ENCODE measurements at places on chromosomes 5 and 9. TPM values are rescaled to one million over a fixed set of nuclear protein-coding genes. Genes with fewer than 3 reads are reported as not detected.

CTXN3 gene
- not detected for total RNA-seq

NUTM2G gene
- total RNA-seq = not detected

SOHLH1 gene
- total RNA-seq = not detected

DNA sequence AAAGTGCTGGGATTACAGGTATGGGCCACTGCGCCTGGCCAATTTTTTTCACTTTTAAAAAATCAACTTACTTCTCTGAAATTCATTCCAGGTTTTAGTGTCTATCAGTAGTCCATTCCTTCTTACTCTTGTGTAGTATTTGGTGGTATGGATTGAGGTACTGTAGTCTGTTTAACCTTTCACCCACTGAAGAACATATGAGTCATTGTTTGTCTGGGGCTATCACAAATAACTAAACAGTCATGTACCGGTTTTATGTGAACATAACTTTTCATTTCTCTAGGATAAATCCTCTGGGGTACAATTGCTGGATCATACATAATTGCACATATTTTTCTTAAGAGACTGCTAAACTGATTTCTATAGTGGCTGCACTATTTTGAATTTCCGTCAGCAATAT, 1188.0 kb upstream of the CDH9 start:
- no peak for DNase-seq

DNA sequence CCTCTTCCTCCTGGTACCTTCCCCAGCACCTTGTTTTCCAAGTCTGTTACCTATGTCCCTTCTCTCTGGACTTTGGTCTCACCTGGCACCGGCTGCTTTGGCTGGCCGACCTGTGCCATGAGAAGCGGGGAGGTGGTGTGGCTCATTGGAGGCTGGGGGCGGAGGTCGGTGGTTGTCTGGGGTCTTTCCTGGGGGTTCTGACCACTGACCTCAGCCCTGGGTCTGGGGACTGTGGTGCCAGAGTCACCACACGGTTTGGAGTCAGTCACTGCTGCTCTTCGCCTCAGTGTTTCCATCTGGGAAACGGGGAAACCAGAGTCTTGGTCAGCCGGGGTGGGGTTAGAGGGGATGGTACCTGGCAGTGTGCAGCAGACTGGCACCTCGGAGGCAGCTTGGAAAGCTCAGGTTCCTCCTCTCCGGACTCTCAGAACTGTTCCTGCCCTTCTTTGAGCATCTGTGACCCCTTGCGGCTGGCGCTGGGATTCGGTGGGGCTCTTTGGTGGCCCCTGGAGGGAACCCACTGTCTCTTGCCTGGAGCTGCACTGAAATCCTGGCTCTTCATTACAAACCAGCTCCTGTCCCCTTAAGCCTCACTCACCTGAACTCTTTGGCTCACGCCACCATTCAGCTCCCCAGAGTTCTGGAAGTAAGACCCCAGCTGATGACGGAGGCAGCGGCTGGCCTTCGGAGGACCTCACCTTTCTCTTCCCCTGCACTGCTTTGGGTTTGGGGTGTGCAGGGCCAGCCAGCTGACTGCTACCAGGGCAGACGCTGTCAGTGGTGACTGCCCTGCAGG, 4.1 kb upstream of the RXRA start:
- DNase-seq = no peak

GRCh38 chr5:59471463-59471862, 422.1 kb downstream of the PDE4D start:
- DNase-seq = no peak

DNA sequence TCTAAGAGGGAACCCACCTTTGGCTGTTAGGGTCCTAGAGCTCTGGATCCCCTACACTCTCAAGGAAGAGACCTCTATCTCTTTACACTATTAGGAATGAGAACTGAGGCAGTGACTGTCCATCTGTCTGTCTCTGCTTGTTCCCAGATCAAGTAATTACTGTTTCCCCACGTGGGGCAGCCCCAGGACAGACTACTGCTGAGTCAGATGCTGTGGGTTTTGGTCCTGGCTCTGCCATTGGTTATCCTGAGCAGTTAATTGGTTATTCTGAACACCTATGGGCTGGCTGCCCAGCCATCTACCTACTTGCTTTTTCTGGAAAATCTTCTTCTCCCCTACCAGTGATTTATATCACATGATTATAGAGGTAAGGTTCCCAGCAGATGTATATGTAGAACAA, 33.3 kb downstream of the FBXO10 start:
- DNase-seq = no peak

DNA sequence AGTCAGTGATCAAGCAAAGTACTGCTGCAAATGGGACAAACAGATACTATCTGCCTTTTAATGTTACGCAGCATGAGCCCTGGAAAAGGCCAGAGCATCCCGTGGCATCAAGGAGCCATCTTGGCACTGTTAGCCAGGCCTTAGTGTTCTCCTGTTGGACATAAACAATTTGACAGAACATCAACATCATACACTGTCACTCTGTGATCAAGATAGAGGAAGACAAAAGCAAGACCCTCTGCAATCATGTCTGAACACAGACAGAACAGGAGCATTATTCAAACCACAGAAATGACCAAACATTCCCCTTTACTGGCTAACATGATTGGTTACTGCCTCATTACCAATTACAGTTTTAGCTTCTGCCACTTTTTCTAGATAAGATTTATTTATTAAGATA, 21.2 kb upstream of the ROPN1L start:
- no peak for DNase-seq

DNA sequence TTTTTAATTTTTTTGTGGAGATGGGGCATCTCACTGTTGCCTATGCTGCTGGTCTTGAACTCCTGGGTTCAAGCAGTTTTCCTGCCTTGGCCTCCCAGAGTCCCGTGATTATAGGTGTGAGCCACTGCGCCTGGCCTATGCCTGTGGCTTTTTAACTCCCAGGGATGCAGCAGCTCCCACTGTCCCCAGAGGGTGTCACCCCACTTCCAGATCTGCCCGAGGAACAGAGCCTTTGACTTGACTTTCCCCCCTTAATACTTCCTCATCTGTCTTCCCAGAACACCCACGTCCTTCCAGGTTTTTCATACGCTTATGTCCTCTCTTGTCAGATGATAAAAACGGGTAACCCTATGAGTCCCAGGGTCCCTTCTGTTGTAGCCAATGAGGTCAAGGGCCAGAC, 7.6 kb upstream of the PRRC2B start:
- no peak for DNase-seq

DNA sequence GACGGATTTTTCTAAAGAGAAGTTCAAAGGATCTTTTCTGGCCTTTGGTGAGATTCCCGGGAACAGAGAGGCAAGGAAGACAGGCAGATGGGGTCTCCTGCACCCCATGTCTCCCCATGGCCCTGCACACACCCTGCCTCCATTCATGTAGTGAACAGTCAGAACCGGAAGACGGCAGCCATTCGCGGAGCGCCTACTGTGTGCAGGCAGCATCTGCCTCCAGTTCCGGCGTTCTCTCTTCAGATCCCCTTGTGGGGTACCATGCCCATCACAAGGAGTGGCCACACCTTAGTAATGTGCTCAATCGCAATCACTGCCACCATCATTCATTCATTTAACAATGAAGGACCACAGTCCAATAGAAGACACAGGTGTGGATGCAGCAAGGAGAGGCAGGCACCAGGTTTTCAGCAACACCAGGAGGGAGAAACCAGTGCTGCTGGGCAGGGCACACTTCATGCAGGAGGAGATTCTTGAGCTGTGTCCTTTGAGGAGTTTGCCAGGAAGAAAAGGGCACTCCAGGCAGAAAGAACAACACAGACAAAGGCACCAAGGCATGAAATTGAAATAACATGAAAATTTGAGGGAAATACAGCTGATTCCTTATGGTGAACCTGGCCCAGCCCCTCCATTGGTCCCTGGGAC, 171.5 kb upstream of the PHYKPL start:
- no peak for DNase-seq

DNA sequence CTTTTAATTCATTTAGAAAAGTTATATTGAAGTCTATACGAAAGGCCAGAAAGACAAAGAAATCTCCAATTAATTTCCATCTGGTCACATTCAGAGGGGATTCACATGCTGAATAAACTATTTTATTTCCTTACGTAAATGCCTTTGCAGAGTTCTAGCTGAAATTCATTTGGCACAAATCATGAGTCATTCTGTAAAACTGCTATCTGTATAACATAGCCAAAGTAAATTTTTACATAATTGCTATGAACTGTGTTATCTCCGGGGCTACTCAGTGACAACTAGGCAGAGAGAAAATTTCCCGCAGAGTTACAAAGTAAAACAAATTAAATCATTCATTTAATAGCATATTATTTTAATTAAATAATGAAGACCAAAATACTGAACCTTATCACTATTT, 463.2 kb upstream of the ADAMTS16 start:
- no peak for DNase-seq

- no peak for DNase-seq
These were observed 154.4 kb upstream of the CLINT1 start for GRCh38 chr5:158013303-158013702.

- no peak for DNase-seq
These were observed 2.8 kb downstream of the NR3C1 start for GRCh38 chr5:143400541-143401226.

All from vagina (tissue), 2 donors.